ENCODE measurements at places on chromosomes 3 and 15.

DNA sequence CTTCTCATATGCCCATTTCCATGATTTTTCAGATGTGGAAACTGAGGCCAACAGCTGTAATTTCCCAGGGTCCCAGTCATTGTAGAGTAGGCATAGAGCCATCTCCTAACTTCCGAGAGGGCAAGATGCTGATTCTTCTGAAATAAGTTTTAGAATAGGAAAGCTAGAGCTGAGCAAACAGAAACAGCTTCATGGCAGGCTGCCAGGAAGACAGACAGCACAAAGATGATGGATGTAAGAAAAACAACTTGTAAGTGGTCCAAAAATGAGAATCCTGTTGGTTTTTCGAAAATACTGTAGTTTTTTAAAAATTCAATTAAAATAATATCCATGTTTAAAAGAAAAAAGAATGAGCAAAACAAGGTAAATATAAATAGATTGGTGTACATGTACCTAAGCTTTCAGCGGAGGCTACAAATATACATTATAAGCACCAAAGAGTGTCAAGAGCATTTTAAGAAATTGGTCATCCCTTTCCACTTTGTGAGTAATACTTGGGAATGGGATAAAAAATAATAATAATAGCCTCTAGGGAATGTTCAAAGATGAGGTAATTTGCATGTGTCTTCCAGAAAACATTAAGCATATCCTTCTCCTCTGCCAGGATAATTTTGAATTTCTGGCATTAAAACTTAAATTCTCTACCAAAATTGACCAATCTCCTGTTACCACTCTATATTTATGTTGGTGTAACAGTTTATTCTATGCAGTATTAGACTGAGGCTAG, 406.6 kb downstream of the MECOM start:
- DNase-seq, result no peak

- DNase-seq, result no peak
Observed at GRCh38 chr3:194874206-194874605, 188.5 kb downstream of the FAM43A start.

GRCh38 chr3:126514161-126514560, 3.4 kb downstream of the UROC1 start:
- no peak for DNase-seq

GRCh38 chr15:74604983-74605794, 10.4 kb upstream of the CLK3 start:
- no peak for DNase-seq

DNA sequence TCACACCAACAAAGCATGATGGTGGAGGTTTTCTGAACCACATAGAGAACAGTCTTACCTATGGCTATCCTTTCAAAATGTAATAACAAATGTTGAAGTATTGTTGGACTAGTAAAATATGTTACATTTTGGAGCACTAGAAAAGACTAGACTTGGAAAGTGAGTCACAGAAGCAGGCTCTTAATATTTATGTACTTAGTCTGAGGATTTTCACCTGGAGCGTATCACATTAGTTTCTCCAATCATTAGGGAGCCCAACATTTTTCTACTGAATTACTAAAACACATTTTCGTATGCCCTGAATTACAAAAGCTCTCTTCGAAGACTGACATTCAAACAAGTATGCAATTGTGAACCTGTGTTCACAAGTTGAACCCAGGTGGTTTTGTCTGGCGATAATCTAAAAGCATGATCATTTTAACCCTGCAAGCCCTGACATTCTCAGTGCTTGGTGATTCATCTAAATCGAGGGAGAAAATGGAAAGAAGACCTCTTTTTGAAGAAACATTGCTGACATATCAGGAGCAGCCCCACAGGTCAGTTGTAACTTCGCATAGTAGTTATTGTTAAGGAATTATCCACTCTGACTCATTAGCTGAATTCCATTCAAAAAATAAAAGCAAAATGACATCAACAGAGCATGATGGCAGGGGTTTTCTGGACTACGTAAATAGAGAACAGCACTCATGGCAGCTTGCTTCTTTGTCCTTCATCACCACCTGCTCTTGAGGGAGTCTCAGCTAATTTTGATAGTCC, 679.8 kb upstream of the NECTIN3 start:
- DNase-seq, result peak; percentile 29

- DNase-seq, result peak; percentile 71
Observed at GRCh38 chr3:38354588-38355330, 8.2 kb downstream of the XYLB start.

DNA sequence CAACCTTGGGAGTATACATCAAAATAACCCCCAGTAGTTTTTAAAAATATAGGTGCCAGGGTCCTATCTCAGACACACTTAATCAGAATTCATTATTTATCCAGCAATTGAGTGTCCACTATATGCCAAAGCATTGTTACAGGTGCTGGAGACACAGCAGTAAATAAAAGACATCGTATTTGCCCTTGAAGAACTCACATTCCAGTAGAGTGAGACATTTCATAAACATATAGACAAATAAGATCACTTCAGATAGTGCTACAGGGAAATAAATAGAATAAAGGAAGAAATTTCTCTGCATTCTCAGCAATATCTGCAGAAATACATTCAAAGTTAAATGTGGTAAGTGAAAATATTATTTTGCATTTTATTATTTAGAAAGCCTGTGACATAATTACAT, 34.1 kb upstream of the ANKRD28 start:
- no peak for DNase-seq

DNA sequence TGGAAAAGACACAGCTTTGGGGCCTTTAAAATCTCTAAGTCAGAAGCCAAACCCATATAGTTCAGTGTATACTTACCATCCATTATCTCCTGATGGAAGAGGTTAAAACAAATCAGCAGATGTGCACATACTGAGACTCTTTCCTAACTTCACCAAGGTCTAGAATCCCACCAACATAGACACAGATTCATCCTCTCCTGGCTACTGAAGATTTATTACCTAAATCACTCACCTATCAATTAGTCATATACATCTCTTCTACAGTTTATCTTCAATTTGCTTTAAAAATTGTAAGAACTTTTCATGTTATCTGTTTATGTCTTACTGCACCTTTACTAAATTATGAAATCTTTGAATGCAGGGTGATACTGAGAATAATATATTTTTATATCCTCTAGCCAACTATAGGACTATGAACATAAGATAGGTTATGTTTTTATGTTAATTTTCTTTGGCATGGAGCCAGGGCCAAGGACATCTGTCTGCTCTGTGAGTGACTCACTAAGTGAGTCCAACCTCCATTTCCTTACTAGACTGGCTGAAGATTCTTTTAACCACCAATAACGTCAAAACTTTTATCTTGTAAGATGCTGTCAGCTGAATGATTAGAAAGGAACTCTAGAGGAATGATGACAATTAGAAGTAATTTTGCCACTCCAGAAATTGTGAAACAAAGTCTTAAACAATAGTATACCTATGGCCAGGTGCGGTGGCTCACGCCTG, 397.6 kb downstream of the FOXP1 start:
- DNase-seq, result peak; percentile 73

DNA sequence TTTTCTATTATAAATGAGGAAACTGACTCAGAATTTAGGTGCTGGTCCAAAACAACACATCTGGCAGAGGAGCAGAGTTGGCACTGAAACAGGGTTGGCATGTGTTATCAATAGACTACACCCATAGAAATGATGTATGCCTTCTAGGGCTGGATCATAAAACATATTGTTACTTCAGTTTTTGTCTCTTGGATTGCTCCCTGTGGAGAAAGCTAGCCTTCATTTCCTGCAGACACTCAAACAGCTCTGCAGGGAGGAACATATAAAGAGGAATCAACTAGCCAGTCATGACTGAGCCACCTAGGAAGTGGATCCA, 507 bp upstream of the MRPL3 start:
- no peak for DNase-seq

DNA sequence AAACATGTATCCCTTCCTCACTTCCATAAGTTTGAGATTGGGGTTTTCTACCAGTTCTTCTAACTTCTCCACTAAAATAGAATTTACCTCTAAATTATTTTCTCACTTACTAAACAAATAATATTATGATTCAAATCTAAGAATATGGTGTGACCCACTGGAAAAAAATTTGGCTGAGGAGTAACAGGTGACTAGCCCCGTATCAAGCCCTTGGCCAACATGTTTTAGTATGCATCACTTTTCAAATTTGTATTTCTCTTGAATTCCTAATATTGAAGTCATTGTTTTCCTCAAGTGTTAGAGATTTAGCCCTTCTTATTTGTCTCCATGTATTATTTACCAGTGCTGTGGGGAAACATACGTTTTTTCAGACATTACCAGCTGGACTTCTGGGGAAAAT, 759.4 kb downstream of the NSUN3 start:
- no peak for DNase-seq

DNA sequence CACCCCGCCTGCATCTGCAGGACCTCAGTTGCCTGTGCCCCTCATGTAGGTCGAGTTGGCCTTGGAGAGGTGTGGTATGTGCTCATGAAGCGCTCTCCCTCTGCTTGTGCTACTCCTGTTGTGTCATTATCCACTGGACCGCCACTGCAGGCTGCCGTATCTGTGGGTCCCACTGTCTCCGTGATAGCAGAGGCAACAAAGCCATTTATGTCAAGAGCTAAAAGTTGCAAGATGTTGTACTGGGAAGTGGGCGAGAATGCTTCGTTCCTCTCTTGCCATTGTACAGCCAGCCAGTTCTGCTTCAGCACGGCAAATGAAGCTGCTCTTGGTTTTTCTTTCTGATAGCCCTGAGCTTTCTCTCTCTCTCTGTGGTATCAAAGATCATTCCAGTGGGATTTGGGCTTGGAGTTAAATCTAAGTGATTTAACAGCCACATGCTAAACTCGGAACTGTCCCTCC, 89.0 kb downstream of the TMEM212 start:
- no peak for DNase-seq

DNA sequence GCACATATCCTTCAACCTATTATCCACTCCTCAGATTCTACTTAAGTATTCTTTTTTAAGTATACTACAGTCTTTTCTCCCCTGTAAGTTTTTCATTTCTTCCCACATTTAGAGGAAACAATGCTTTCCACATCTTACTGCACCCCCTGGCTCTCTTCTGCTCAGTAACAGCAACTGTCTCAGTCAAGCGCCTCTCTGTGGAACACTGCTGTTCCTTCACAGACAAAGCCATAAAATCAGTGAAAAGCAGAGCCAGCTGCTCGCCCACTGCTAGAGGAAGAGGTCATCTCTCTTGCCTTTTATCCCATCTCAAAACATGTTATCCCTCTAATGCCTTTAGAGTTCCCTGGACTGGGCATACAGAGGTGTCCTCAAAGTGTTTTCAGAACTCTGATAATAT, 24.8 kb downstream of the SERP1 start:
- DNase-seq, result no peak

GRCh38 chr3:143421556-143421955, 302.0 kb downstream of the CHST2 start:
- peak; percentile 30 for DNase-seq

- no peak for DNase-seq
Observed at GRCh38 chr3:155334914-155335723, 41.6 kb upstream of the STRIT1 start.

- DNase-seq, result no peak
Observed at GRCh38 chr3:101865751-101866509, 16.6 kb downstream of the NFKBIZ start.

DNA sequence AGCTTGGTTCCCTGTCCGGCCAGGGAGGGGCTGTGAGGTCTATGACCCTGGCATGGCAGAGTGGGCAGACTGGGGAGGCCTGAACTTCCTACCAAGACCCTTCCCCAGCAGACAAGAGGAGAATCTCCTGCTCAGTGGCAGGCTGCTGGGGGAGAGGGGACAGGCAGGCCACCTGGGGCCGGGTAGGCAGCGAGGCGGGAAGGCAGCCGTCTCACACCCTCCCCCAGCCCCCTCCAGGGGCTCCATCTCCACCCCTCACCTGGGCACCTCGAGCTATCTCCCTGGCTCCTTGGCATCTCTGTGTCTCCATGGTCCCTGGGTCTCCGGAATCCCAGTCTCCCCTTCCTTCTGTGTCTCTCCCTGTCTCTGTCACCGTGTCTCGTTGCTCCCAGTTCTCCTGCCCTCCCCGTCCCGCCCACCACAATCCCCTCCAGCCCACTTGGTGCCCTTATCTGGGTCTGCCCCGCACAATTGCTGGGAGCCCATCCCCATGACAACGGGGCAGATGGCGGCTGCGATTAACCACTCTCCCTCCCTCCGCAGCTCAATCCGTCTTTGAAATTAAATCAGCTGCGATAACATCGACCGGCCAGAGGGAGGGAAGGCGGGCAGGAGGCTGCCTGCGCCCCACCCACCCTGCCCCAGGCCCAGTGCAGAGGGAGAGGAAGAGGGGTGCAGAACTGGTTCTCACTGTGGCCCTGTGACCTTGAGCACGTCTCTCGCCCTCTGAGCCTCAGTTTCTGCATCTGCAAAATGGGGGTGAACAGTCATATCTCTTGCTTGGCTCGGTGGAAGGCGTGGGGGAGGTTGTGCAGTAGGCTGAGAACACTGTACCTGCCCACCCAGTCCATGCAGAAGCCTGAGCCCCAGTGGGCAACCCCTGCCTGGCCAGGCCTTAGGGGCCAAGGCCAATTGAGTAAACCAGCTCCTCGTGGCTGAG, 9.6 kb downstream of the DNAJB8 start:
- no peak for DNase-seq

DNA sequence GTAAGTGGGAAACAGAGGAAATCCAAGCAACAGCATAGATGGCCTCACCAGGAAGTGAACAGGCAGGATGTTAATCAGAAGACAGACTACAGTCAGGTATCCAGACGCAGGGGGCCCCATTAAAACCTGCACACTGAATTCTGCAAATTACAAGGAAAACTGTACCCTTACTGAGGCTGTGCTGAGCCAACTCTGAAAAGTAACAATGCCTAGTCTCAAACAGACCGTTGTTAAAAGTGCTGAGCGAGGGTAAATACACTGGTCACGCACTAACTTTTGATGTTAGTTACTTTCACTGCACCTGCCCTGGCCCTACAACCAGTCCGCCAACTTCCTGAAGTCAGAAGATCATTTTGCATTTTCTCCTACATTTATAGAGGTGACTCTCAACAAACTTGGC, 1.0 kb downstream of the TAMM41 start:
- no peak for DNase-seq

DNA sequence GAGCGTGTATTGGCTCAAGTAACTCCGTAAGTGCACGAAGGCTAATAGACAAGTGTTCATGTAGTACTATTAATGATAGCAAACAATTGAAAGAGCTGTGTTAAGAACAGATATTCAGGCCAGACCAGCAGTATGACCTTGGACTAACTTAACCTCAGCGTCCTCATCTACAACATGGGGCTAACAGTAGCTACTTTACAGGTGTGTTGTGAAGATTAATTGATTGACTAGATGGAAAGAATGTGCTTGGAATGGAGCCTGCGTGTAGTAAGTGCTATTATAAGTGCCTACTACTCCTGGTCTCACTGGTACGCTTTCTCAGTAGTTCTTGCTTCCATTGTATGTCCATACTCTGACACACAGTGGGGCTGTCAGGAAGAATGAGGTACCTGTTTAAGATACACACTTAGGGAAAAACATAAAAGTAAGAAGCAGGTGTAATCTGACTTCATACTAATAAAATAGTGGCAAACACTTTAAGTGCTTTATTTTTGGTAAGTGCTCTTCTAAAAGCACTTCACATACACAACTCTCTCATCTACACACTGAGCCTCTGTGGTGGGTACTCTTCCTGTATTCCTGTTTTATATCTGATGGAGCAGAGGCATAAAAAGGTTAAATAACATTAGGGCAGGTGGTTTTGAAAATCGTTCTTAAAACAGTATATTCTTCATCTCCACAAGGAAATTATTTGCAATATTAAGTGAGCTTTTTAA, 24.3 kb upstream of the FBXL22 start:
- no peak for DNase-seq

GRCh38 chr3:44923632-44924456, 49.4 kb downstream of the TGM4 start:
- peak; percentile 13 for DNase-seq
